ENCODE measurements at places on chromosomes 13 and 19.

DNA sequence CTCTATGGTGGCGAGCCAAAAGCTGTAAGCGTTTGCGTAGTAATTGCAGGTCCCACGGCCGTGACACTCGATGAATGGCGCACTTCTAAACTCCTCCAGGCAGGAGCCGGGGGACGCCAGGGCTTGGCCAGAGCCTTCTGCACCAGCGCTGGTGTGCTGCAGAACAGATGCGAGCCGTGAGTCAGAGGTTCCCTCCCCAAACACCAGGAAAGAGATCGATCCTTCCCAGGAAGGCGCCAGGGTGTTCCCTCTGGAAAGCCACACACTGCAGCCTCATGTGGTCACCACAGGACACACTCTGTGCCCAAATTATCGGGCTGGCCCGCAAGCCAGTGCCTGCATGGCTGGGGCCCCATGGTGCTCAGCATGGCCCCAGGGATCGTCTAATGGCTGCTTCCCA lies 154.6 kb downstream of the COL4A1 start:
- no peak for DNase-seq

- no peak for DNase-seq
These were observed 13.3 kb downstream of the FBN3 start for GRCh38 chr19:8135946-8136618.

GRCh38 chr19:44212866-44213346 lies 574 bp downstream of the ZNF227 start:
- no peak for DNase-seq

GRCh38 chr19:3617463-3617862 lies 9.1 kb downstream of the CACTIN start:
- no peak for DNase-seq

GRCh38 chr19:15161028-15161984 lies 39.5 kb downstream of the NOTCH3 start:
- DNase-seq: no peak

GRCh38 chr13:99356262-99357091 lies 49.3 kb upstream of the GPR183 start:
- no peak for DNase-seq

DNA sequence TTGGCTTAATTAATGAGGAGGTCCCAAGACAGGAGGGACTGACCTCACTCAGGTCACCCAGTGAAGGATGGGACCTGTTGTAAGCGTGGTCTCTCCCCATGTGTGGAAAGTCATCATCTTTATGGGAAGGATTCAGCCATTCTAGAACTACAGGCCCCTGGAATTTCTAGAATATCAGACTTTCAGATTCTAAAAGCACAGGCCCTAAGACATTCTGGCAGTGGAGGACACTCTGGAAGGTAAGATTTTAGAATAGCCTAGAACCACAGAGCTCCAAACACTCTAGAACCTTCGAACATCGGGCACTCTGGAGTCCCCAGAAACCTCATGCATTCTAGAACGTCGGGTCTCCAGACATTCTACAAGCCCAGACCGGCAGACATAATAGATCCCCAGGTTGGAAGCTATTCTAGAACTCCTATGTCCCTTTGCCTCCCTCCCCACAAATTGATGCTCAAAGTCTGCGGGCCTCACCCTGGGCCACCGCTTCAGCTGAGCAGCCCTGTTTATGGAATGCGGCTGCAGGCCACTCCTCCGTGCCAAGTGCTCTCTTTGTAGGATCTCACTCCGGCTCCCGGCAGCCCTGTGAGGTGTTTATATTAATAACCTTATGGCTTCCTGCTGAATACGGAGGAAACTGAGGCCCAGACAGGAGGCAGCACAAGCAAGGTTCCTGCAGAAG lies 1.9 kb upstream of the KLK15 start:
- no peak for DNase-seq

DNA sequence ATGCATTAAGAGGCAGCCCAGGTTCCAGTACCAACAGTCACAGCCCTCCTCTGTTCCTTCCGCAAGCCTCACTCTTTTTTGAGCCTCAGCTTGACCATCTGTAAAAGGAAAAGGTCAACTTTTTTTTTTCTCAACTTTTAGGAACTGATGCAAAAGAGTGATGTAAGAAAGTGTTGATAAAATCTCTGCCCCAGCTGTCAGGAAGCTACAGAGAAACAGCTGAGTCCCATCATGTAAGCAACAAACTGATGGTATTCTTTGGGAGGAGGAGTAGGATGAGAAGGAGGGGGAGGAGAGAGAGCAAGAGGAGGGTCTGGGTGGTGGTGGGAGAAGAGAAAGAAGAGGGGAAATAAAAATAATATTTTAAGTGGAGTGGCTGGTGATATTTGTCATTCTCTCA lies 233.9 kb upstream of the TSHZ3 start:
- DNase-seq: no peak

DNA sequence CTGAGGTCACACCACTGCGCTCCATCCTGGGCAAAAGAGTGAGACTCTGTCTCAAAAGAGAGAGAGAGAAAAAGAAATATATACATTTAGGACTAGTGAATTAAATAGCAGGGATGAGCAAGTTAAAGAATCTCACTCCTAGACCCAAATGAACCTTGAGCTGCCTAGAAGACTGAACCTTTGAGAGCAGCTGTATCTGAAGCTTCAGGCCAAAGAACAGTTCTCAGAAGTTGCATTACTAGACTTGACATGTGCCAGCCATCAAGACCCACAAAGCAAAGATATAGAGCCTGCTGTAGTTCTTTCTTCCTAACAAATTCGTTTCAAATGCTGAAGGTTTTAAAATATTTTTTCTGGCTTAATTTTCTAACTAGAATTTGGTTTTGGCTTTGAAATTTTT lies 16.6 kb downstream of the DNAJC15 start:
- no peak for DNase-seq

DNA sequence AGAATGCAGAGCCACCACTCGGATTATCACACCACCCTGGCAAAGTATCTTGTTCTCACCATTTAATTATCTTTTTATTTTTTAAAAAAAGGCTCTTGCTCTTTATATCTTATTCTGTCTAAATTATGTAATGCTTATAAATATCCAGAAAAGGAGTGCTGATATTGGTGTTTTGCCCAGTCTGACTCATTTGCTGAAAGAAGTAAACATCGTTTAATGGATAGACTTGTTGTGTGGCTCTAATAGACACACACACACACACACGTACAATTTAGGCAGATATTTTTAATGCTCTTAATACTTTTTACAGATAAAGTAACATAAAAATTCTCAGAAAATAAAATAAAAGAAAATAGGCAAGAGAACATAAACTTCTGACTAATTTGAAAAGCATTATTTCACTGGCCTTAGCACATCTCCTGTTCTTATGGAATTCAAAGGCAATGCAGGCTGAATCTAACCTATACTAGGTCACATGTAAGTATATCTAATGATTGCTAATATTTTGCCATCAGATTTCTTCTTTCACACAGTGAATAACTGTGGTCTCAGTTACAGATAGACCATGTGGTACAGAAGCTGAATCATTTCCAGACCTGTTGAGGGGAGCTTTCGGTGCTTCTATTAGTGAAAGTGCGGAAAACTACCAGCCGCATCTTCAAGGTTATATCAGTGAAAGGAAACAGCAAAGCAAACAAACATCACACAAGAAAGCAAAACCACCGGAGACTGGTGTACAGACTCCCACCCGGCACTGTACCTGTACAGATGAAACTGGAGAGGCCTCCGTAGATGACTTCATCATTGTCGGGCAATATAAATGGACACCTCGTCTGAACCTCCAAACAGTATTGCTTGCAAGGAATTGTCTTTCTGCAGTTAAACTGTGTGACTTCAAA lies 642.1 kb upstream of the ARGLU1 start:
- no peak for DNase-seq

DNA sequence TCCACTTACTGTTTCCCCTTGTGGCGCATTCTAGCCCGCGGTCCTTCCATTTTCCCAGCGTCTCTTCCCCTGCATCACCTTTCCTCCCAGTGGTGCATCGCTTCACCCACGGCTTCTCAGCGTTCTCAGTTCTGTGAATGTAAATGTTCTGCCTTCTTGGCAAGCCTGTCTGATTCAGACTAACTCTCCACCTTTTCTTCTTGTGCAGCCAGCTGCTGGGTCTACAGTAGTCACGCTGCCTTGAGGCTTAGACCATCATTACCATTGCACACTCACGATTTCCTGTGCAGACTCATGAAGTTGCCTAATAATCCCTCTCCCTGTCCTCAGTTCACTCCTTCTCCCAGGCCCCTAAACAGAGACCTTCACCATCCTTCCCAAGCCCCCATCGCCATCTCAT lies 75.0 kb downstream of the DHRS12 start:
- DNase-seq: no peak

DNA sequence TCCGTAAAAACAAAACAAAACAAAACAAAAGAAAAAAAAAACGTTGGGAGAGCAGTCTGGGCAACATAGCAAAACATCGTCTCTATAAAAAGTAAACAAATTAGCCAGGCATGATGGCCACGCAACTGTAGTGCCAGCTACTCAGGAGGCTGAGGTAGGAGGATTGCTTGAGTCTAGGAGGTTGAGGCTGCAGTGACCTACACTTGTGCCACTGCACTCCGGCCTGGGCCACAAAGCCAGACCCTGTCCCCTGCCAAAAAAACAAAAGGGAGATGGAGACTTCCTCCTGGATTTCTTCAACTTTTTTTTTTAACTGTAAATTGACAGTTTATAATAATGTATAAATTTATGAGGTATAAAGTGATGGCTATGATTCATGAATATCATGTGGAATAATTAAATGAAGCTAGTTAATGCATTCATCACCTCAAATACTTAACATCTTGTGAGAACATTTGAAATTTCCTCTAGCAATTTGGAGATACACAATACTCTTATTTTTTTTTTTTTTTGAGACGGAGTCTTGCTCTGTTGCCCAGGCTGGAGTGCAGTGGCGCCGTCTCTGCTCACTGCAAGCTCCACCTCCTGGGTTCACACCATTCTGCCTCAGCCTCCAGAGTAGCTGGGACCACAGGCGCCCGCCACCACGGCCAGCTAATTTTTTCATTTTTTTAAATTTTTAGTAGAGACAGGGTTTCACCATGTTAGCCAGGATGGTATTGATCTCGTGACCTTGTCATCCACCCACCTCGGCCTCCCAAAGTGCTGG lies 1.9 kb downstream of the PDCD2L start:
- no peak for DNase-seq

DNA sequence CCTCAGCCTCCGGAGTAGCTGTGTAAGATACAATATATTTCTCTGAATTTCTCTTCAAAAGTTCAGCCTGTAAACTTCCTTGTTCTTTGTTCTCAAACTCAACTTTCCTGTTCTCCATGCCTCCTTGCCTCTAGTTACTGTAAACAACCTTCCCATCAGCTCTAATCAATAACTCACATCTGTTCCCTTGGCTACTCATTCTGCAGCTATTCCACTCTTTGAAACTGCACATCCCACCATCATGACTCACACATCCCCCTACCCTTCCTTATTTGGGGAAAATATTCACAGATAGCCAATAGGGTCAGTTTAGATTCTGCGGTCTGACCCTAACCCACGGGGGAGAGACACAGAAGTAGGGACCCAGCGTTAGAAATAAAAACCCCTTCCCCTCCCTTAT lies 2.0 kb downstream of the ZNF562 start:
- no peak for DNase-seq

DNA sequence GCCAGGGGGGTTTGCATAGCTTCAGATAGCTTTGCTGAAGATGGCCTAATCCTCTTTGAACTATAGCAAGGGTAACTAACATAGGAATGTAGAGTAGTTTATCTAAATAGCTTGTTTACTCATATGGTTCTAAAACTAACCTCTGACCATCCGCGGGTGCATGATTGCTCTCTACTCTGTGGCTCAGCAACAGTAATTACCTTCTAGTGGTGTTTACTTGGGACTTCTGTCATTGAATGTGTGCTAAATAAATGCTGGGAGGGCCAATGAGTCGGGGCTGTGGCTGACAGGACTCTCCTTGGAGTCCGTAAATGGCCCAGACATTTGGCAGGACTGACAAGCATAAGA lies 1461.9 kb downstream of the UQCRFS1 start:
- DNase-seq: no peak

DNA sequence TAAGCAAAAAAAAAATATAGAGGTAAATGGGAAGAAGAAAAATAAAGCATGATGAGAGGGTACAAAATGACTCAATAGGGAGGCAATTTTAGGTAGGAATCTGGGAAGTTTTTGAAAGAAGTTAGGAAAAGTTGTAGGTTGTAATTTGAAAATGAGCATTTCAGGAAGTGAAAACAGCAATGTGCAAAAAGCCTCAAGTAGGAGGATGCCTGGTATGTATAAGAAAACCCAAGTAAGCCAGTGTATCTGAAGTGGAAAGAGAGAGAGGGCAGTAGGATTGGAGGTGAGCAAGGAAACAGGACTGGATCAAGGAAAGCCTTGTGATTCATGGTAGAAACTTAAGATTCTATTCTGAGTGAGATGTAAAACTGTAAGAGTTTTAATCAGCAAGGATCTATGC lies 121.6 kb upstream of the SPRY2 start:
- DNase-seq: no peak

DNA sequence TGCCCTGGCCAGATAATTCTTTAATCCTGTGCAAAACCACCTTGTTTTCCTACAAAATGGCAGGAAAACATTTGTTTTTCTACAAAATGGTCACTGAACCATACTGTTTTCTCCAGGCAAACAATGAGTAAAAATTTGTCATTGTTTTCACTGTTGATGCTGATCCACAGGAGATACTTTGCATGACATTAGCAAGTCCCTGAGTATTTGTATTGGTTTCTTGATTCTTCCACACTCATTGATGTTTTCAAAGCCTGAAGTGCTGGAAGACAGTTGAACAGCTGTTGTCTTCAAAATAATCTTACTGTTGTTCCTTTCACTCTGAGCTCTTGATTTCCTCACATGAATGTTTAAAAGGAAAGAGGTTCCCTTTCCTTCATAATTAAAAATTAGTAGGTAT lies 123.1 kb upstream of the HTR2A start:
- no peak for DNase-seq

DNA sequence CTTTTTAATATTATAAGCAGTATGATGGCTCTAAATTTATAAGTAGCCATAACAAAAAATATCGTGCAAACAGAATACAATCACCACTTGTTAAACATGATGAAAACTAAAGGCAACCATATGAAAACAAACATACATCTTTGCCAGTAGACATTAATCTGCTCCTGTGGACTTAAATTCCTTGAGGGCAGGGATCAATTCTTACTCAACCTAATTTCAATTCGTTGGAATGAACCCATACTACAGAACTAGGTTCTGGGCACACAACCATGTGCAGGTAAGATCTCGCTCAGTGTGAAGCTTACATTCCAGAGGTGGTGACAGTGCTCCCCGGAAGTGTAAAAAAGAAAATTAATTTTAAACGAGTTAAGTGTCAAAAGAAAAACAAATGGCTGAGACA lies 13.4 kb downstream of the TBC1D4 start:
- DNase-seq: no peak

DNA sequence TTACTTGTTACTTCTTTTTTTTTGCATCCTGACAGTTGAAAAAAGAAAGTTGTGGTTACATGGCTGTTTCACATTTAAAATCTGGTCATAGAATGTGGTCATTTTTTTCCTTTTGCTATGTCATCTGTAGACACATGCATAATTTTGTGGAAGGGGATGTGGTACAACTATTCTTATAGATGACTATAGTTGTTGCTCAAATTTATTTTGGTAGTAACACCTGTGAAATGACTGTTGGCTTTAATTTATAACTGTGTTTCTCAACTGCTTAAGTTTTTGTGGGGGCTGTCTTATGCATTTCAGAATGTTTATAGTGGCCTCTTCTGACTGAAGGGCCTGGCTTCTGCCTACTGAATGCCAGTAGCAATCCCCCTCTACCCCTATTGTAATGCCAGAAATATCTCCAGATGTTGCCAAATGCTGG lies 130.5 kb downstream of the PAN3 start:
- DNase-seq: no peak
